ENCODE measurements at places on chromosomes 4 and X.

DNA sequence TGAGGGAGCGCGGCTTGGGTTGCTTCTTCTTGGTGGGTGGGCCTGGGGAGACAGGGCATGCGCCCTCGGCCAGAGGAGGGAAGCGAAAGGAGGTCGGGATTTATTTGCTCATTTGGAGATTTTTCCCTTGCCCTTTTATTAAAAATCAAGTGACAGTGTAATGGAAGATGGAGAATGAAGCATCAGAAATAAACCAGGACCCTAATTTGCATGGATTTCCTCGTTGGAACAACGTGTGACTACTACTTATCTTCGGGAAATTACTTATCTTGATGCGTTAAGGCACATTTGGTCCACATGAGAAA is 709 bp upstream of the CLOCK start:
- no peak for DNase-seq

GRCh38 chr4:147725673-147726072 is 6.2 kb upstream of the ARHGAP10 start:
- no peak for DNase-seq

- no peak for DNase-seq
Observed at GRCh38 chr4:54475546-54475945, 182.2 kb upstream of the KIT start.

DNA sequence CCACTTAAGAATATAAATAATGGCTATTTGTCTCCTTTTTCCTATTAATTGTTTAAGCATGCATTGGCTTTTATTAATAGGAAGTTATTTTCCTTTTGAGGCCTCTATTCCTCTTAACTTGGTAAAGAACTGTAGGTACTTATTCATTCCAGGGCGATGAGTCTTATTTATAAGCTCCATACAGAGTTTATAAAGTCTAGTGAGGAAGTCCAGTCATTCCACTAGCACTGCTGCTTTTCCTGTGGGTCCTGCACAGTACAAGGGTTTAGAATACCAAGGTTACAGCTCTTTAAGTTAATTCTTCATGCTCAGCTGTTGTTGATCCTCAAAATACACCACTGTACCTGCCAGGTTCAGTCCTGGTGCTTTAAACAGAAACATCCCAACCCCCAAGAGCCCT is 28.5 kb upstream of the WNK3 start:
- DNase-seq = no peak

GRCh38 chr4:1247864-1248244 is 1.1 kb downstream of the CTBP1 start:
- peak; percentile 74 for DNase-seq

DNA sequence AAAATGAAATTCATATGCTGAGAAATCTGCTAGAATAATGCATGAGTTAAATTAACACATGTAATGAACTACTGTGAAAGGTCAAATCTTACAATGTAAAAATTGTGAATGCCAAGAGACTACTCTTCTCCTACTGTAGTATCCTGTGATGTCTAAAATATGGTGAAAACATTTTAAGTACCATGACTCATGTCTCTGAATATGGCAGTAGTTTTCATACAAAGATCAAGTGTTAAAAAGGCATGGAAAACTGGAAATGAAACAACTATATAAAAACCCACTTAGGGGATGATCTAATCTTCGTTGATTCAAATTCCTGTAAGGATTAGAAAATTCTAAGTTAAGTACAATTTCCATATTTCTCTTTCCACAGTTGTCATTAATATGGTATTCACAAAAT is 221.3 kb downstream of the PPP3CA start:
- no peak for DNase-seq

- DNase-seq = no peak
Observed at GRCh38 chr4:1996866-1997611, 11.7 kb downstream of the NELFA start.

- DNase-seq = no peak
Observed at GRCh38 chr4:92654084-92654483, 350.3 kb downstream of the GRID2 start.

- no peak for DNase-seq
Observed at GRCh38 chrX:19824603-19825002, 62.8 kb downstream of the SH3KBP1 start.

DNA sequence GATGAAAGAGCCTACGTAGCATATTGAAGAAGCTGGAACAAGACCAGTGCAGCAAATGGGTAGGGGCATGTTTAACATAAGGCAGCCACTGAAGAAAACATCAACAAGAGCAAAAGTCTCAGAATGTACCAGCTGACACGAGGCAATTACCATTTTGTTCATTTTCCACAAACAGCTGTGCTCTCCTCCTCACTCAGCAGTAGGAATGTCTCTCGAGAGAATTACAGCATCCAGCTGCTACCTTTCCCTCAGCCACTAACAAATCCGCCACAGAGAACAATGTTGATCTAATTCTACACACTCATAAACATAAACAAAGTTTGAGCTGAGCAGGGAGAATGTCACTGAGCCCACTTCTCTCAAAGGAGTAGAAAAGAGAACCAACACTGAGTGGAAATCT is 68.0 kb downstream of the OPHN1 start:
- DNase-seq = no peak

GRCh38 chr4:89356086-89356485 is 48.5 kb upstream of the GPRIN3 start:
- DNase-seq = no peak

DNA sequence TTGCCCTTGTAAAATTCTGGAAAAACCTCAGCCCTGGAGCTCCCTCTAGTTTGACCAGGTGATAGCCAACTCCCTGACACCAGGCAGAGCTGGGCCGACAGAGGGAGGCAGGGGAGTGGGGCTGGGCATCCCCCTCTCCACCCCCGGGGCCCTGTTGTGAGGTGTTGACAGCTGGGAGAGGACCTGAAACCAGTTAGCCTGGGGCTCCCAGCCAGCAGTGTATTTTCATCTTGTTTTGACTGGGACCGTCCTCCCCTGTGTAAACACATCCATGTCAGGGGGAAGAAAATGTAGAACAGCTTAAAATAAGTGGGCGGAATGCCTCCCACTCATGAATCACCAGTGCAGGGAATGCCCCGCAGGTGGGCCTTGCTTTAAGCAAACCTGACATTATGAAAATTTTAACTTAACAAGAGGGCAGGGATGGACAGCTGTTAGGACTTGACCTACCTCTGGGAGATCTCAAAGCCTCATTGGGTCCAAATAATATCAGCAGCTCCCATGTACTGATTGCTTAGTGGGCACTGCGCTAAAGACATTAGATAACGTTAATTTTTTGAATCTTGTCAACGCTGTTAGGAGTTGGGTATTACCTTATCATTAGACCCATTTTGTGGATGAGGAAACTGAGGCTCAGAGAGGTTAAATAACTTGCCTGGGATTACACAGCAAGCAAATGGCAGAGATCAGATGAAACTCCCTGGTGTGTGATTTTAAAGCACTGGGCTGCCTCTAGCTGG is 45.9 kb downstream of the TSC22D3 start:
- no peak for DNase-seq

DNA sequence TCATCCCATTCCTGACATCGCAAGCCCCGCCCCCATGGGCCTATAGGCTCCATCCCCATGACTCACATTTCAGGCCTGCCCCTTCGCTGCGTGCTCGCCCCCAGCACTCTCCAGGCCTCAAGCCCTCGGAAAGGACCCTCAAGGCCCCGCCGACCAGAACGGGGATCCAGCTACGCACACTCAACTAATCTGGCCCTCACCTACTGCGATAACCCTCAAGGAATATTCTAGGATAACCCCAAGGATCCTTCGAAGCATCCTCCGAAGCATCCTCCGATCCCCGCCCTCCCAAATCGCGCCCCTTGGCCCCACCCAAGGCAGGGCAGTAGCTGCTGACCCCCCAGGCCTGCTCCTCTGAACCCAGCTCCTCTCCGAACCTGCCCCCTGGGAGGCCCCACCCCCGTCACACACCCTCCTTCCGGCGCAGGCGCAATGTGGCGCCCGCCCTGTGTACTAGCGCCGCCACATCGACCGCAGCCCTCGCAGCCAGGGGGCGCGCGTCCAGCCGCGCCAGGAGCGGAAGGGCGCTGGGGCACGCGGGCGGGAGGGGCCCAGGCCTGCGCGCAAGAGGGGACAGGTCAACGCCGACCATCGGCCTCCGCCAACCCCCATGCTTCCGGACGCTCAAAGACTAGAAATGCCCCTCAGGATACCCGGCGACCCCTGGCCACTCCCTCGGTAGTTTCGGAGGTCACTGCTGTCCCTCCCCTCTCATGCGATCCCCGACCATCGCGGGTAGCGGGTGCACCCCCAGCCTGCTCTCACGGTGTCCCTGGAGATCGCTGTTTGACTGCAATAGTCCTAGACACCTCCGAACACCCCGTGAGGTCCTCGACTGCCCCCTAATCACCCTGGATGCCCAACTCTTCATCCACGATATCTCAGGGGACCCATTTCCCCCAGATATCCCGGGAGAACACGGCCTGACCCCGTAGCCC is 6.4 kb upstream of the MAGIX start:
- DNase-seq = peak; percentile 92

GRCh38 chr4:87895964-87896621 is 63.3 kb downstream of the MEPE start:
- DNase-seq = no peak

DNA sequence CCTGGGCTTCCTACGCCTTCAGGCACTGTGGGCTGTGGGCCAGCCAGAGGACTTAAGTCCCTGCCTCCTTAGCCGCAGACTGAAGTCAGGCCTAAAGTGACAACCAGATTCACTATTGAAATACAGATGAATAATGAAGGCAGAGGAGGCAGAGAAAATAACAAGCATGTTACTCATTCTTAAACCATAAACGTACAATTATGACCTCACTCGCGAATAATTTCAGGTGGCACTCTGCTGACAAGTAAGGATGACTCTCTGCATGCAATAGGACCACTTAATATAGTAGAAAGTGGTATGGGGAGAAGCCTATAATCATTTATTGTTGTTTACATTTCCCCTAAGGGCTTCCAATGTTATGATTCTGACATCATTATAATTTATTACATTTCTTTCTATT is 409.2 kb upstream of the FGF13 start:
- DNase-seq = no peak

- no peak for DNase-seq
Observed at GRCh38 chr4:47239649-47240048, 208.3 kb downstream of the GABRB1 start.

GRCh38 chrX:585115-585808 is 45.3 kb upstream of the SHOX start:
- DNase-seq = no peak

DNA sequence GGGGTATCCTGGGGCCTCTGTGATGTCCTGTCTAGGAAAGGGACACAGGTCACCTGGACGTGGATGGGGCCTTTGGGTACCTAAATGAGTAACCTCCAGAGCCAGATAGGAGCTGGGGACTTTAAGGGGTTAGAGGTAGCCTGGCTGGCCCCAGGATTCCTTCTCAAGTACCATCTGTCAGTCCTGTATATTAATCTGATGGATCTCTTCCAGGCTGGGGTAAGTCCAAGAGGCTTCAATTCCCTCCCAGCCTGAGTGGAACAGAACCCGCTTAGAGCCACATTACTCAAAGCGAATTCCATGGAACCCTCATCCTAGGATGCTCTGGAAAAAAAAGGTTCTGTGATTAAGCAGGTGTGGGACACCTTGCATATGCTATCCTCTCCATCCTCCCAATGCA is 24.8 kb upstream of the MAP3K15 start:
- no peak for DNase-seq

GRCh38 chr4:47484168-47484567 is 907 bp upstream of the ATP10D start:
- DNase-seq = no peak

DNA sequence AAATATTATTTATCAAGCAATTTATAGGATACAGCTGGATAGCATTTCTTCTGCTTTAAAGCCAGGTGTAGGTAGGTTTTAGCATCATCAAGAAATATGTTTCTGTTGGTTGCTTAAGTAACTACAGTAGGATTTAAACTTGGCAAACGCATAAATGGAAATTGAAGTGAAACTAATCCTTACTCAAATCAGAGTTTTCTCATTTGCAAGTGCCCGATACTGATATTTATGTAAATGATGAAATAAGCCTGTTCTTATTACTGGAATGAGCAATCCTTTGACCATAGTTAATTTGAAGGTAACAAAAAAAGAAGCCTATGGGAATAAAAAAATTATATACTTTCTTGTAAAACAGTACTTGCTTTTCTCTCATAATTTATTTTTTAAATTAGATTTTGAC is 23.2 kb upstream of the PIGA start:
- DNase-seq = no peak

DNA sequence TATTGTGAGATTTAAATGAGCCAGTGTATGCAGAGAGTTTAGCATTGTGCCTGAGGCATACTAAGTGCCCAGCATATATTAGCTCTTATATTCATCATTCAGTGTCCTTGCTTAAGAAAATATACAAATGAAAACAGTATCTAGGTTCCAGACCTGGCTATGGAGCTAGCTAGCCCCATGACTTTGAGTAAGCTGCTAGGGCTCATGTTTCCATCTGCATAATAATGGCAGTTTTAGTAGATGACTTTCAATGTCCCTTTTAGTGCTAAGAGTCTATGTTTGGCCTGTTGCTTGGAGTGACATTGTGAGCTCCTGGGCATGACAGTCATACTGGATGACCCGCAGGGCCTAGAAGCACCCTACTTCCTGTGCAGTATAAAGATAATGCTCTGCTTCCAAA is 435.3 kb downstream of the ZIC3 start:
- no peak for DNase-seq

DNA sequence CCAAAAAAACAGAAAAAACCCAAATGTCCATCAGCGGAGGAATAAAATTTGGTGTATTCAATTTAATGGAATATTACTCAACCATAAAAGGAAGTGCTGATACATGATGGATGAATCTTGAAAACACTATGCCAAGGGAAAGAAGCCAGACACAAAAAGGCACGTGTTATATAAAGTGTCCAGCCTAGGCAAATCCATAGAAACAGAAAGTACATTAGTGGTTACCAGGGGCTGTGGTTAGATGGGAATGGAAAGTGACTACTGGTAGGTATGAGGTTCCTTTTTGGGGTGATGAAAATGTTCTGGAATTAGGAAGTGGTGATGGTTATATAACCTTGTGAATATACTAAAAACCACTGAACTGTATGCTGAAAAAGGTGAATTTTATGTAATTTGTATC is 3.5 kb upstream of the CDKL2 start:
- DNase-seq = no peak

GRCh38 chrX:133375615-133376340 is 39.5 kb downstream of the GPC4 start:
- DNase-seq = no peak
